Fibroblast of skin of back (primary cell): ENCODE measurements at places on chromosomes 16 and 17.

GRCh38 chr17:70774339-70775117 is 605.2 kb downstream of the KCNJ2 start:
- no peak for DNase-seq

DNA sequence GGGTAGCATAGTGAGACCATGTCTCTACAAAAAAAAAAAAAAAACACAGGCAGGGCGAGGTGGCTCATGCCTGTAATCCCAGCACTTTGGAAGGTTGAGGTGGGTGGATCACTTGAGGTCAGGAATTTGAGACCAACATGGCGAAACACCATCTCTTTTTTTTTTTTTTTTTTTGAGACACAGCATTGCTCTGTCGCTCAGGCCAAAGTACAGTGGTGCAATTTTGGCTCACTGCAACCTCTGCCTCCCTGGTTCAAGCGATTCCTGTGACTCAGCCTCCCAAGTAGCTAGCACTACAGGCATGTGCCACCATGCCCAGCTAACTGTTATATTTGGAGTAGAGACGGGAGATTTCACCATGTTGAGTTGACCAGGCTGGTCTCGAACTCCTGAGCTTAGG is 5.1 kb downstream of the RAMP2 start:
- DNase-seq = no peak

- DNase-seq = no peak
Measured at GRCh38 chr17:54235571-54235970, 412.8 kb downstream of the KIF2B start.

DNA sequence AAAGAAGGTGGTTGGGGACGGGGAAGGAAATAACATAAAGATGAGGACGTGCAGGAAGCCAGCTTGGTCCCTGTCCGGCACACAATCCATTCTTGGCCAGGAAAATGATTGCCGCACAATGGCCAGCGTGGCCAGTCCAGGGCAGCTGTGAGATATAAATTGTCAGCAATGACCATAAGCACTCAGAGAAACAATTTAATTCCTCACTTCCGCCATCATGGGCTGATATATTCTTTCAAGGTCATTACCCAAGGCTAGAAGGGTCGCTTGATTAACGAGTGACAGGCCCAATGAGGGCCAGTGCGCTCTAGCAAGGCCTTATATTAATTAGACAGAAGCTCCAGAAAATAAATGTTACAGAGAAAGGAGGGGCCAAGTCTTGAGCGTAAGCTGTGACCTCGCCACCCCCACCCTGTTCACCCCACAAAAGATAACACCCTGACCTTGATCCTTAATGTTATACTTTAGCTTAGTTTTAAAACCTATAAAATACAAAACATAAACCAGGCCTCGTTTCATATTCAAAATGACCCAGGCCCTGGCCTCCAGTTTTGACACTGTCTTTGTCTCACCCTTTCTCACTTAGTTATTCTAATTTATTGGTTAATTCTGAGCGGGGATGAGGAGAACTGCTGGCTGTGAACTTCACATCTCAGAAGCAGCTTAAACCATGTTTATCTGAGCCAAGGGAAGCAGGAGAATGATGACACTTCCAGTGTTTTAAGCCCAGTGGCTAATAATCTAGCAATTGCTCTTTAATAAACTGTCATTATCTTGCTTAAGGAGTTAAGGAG is 478.3 kb upstream of the ZFHX3 start:
- no peak for DNase-seq

GRCh38 chr17:82315703-82316358 is 1.6 kb downstream of the CD7 start:
- no peak for DNase-seq

GRCh38 chr17:11637796-11638195 is 39.5 kb downstream of the DNAH9 start:
- DNase-seq = no peak

DNA sequence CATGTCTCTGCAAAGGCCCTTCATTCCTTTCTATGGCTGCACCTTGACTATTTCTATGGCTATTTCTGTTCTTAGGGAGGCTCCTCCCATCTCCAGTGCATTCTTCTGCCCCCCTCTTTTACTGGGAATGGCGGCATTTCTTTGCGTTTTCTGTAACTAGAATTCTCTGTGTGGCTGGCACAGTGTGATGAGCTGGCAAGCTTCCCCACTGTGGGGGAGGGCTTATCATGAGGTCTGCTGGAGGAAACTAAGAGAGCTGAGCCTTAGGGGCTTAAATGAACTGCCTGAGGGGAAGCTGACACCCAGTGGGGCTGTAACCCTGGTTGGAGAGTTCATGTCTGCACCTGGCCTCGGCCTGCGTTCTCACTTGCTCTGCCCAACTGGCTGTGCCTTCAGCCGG is 1.5 kb upstream of the CARD14 start:
- DNase-seq = peak; percentile 45

DNA sequence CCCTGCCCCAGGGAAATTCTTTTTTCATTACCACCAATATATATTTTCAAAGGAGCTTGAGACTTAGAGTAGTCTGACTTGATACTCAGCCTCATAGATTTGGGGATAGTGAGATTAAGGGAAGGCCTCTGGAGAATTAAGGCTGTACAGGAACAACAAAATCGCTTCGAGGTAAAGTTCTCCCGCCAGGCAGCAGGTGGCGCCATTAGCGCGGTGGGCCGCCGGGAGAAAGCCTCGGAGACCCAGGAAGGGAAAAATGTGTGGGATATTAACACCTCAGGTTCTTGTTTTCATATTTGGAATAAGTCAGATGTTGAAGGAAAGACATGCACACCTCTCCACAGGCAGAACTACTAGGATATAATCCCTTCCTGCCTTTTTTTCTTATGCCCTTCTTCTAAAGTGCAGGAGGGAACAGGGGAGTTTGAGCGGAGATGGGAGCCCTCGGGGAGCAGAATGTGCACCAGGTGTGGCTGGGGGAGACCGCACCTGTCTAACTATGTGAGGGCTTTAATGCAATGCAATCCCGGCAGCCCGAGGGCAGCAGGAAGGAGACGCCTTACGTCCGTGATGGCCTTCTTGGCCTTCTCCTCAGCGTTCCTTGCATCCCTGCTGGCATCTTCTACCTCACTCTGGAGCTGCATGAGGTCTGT is 25.9 kb downstream of the MYH3 start:
- DNase-seq = peak; percentile 21

DNA sequence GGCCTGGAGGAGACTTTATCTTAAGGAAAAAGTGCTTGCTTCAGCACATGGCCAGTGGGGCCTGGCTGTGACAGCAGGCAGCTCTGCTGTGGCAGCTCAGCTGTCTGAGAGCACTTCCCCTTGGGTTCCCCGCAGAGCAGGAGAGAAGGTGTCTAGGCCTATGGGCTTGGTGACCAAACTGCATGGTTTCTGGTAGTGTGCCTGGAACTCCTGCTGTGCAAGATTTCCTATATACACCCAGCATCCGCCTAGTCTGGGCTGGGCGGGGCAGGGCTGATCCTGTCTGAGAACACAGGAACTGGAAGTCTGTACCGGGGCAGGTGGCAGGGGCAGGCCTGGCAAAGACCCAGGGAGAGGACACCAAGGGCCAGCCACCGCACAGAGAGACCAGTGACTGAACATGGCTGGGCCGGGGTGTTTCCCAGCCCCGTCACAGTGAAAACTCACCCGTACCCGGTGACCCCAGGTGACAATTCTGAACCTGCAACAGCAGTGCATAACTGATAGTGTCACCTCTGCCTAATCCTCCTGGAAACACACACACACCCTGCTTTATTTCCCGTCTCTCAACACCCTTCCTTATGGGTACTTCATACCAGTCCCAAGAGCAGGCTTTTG is 39.3 kb downstream of the CHD9 start:
- DNase-seq = peak; percentile 44

- DNase-seq = no peak
Measured at GRCh38 chr17:5135726-5136579, 20.1 kb downstream of the USP6 start.

DNA sequence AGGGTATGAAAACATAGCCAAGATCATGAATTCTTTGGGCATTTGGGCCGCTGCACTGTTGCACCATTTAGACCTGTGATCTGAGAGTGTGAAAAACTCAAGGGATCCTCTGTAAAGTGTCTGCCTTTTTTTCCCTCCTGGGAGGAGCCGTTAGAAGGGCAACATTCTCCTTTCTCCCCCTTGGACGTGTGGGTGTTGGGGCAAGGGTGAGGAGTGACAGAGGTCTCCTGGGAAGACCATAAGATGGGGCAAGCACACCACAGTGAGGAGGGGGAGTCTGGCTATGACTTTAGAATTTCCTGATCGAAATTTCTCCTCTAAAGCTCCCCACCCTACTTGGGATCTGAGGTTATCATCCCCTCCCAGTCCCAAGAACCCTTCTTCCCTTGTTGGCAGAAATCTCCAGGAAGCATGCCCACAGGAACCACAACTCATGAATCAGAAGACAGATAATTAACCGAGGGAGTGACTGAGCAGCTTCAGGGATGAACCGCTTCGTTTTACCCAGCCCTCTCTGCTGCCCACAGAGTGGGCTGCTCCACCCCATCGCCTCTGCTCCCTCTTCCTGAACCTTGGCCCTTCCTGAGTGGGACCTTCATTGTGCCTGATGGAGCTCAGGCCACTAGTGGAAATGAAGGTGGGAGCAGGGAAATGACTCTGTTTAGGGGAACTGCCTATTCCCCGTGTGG is 4.2 kb downstream of the ITGB3 start:
- DNase-seq = peak; percentile 90

DNA sequence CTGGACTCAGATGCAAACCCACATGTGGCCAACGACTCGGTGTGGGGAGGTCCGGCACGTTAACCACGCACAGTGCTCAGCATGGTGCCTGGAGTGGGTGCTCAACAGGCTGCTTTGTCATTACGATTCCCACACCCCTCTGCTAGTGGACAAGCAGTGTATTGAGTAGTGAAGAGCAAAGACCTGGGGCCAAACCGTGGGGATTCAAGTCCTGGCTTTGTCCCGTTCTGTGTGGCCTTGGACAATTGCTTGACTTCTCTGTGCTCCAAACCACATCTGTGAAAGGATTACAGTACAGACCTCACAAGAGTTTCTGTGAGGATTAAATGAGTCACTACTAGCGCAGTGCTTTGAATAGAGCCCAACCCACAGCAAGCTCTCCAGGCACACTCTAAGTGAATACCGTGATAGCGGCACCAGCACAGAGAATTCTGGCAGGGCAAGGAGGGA is 33.8 kb downstream of the TRPV2 start:
- peak; percentile 53 for DNase-seq

GRCh38 chr16:11088831-11089230 is 144.5 kb downstream of the CLEC16A start:
- DNase-seq = no peak

GRCh38 chr17:73455050-73455687 is 143.4 kb upstream of the CDC42EP4 start:
- DNase-seq = no peak

GRCh38 chr17:6489016-6489550 is 44.8 kb downstream of the PIMREG start:
- no peak for DNase-seq

- DNase-seq = peak; percentile 73
Measured at GRCh38 chr17:78939615-78940014, 14.4 kb upstream of the TIMP2 start.
